ENCODE measurements at places on chromosomes 16 and 17.

DNA sequence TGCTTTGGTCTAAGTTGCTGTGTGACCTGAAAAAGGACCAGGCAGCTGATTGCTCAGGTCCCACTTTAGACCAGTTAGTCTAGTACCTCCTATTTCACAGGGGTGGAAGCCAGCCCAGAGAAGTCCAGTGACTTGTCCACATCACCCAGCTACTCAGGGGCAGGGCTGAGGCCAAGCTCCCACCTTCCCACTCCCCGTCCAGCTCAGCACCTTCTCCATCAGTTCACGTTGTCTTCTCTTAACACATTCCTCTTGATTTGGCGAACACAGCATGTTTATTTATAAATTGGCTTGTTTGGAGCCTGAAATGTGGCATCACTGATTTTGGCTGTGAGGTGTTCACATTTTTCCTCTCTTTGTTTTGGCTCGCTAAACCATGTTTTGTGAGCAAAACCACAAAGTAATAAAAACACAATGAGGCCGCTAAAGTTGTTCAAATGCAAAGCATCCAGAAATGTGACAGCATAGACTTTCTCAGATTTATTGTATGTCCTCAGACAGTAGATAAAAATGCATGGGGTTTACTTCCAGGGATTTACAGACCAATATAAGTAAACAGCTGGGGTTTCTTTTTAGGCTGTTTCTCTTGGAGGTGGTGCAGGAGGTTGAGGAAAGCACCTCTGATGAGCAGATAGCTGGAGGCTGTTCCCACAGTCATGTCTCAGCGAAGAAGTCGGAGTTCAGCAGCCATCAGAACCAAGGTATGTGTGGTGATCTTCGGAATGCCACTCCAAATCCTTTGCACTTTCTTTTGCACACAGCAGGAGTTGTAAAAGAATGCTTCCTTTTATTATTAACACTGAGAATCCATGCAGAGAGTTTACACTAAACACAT, 88.4 kb downstream of the PLXDC1 start:
- no peak for DNase-seq

DNA sequence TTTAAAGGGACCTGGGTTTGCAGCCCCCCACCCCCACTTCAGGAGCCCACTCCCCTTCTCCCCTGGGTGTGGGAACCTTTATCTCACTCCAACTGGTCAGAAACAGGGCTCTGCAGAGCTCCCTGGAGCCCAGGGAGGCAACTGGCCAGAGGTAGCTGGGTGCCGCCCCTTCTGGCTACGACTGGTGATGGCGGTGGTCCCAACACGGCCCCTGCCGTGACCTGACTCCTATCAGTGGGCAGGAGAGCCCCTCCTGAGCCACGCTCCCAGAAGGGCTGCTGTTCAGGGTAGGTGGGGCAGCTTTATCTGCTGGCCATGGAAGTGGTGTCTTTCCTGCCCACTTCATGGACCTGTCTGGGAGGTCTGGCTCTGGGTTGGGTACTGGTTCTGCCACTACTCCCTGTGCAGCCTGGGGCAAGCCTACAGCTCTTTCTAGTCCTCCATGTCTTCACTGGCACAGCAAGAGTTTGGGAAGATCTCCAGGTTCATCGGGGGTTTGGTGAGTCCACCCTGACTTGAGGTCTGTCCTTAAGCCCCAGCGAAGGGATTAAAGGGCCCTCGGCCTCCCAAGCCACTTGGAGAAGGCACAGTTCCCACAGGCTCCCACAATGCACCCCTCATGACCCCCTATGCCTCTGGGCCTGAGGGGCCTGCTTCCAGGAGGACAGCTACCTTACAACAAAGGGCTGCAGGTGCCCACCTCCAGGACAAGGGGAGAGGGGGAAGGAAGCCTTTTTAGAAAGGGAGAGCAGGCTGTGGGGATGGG, 5.5 kb upstream of the SREBF1 start:
- DNase-seq, result no peak

DNA sequence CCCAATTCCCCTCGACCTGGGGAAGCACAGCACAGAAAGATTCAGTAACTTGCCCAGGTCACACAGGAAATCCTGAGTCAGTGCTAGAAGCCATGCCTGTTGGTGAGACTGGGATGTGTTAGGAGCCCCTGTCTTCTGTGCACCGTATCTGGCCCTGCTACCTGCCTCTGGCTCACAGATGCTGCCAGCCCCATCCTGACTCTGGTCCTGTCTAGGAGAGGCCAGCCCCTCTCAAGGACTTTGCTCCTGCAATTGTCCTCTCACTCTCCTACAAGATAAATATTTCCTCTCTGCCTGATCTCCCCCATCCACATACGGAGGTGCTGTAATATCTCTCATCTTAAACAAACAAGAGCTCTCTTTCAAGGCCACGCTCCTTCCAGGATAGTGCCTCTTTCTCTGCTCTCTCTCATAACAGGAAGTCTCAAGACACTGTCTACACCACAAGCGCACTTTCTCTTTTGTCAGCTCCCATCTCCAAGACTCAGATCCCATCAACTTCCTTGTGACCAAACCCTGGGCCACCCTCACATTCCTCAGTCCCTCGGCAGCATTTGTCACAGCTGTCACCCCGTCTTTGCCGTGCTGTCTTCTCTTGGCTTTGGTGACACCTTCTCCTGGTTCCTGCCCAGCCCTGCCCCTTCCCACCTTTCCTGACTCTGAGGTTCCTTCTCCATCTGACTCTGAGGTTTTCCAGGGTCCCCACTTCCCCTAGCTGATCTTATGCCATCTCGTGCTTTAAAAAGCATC, 1.9 kb downstream of the SLC13A2 start:
- no peak for DNase-seq

GRCh38 chr17:32693194-32693897, 183.6 kb downstream of the MYO1D start:
- DNase-seq, result no peak

GRCh38 chr16:9318764-9319163, 227.3 kb downstream of the HAPSTR1 start:
- no peak for DNase-seq

DNA sequence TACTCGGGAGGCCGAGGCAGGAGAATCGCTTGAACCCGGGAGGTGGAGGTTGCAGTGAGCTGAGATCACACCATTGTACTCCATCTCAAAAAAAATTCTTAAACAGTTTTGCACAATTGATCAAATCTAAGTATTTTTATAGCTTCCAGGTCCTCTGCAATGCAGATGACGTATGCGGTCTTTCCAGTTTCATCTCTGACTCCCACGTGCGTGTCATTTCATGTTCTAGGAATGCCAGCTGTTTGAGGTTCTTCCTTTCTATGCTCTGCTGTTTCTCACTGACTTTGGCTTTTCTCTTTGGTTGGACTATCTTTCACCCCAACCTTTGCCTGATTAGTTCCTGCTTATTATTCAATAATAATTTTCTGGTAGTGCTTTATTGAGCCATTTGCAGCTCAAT, 16.2 kb downstream of the CHP2 start:
- DNase-seq, result no peak

DNA sequence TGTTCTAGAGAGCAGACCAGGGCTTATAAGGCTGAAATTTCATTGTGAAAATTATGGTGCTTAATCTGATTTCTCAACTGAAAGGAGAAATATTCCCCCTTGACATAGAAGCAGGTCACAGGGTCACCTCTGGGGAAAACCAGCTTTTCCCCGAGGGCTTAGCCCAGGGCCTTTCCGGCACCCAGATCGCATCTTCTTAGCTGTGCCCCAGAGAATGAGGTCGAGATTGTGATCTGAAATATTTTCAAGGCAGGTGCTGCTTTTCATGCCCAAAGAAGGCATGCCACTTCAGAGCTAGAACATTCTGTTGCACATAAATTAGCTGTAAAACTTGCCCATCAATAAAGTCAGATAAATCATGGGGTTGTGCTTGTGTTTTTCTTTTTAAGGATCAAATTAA, 25.4 kb upstream of the ARHGAP17 start:
- DNase-seq, result no peak

GRCh38 chr16:79188739-79189122, 411.8 kb downstream of the MAF start:
- DNase-seq, result no peak

- no peak for DNase-seq
Observed at GRCh38 chr17:74226252-74226651, 12.9 kb downstream of the TTYH2 start.

DNA sequence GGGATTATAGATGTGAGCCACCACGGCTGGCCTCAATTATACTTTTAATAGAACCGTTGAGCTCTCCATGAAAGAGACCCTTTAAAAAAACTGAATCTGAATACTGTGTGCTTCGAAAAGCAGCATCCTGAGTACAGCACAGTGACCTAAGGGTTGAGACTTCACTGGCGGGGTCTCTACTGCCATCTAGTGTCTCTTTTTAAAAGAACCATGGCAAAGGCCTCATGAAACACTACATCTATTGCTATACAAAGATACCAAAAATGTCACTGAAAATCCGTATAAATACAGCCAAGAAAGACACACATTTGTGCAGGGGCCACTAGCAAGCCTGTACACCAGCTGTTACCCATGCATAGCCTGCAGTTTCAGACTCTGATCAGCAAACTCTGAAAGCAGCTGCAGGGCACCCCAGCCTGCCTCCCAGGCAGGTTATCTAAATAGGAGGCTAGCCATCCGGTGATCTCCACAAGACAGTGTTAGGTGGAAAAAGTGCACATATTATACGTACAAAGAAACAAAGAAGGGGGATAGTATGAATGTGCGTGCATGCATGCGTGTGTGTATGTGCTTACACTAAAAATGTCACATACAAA, 35.3 kb downstream of the NPLOC4 start:
- DNase-seq, result no peak

GRCh38 chr17:13885550-13885949, 183.8 kb upstream of the COX10 start:
- no peak for DNase-seq

- no peak for DNase-seq
Observed at GRCh38 chr16:72902206-72902605, 145.7 kb downstream of the ZFHX3 start.

- DNase-seq, result no peak
Observed at GRCh38 chr16:48064971-48065370, 90.8 kb downstream of the ABCC12 start.

GRCh38 chr16:77273815-77274214, 74.6 kb downstream of the SYCE1L start:
- DNase-seq, result no peak

- no peak for DNase-seq
Observed at GRCh38 chr17:5248821-5249479, 14.3 kb upstream of the SCIMP start.

- no peak for DNase-seq
Observed at GRCh38 chr16:12295395-12295794, 318.9 kb downstream of the SNX29 start.

GRCh38 chr17:12815642-12816141, 26.4 kb downstream of the ARHGAP44 start:
- DNase-seq, result no peak

DNA sequence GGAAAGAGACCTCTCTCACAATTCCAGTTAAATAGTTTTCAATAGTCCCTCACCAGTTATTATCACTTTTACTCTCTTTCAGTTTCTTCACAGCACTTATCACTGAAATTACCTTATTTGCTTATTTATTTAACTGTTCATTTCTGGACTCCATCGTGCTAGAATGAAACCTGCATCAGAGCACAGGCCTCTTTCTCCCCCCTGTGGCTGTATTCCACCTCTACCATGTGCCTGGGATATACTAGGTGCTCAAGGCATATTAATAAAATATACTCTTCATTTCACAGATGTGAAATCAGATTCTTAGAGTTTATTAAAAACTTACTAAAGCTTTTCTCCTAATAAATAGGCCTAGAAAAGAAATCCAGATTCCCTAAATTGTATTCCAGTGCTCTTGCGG, 308.9 kb upstream of the MON1B start:
- DNase-seq, result no peak

DNA sequence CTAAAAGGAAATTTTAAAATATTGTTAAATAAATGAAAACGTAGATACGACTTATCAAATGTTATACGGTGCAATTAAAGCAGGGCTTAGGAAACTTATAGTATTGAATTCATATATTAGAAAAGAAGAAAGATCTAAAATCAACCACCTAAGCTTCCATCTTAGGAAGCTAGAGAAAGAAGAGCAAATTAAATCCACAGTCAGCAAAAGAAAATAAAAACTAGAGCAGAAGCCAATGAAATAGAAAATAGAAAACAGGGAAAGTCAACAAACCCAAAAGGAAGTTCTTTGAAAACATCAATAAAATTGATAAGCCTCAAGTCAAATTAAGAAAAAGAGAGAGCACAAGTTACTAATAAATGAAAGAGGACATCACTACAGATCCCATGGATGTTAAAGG, 74.6 kb upstream of the CACNG5 start:
- DNase-seq, result no peak

- no peak for DNase-seq
Observed at GRCh38 chr16:27321013-27321915, 7.5 kb downstream of the IL4R start.

- peak; percentile 27 for DNase-seq
Observed at GRCh38 chr17:30323262-30323894, 10.5 kb downstream of the TMIGD1 start.

DNA sequence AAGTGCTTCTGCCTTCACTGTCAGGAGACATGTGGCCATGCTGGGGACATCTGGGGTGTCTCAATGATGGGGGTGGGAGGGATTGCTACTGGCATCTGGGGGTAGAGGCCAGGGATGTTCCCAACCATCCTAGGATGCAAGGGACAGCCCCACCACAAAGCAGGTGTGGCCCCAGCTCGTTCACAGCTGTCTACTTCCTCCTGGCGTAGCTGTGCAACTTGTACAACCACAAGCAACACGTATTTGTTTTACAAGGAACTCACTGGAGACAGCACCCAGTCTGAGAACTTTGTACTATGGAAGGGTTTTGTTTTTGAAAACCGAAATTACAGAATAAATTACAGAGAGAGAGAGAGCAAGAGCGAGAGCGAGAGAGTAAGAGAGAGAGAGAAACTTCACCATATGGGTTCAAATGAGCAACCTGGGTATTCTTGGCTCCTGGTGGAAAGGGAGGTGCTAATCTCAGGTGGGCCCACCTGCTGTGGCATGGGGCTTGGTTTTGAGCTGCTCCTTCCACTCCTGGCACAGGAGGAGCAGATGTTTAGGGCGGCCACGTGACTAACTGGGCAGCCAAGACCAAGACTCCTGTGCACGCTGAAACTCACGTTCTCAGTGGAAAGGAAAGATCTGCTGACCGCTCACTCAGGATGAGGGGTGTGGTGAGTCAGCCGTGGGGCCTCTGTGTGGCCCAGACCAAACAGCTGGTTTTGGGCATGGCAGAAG, 17.5 kb upstream of the TNFRSF13B start:
- DNase-seq, result no peak

- DNase-seq, result no peak
Observed at GRCh38 chr16:8583732-8584131, 6.6 kb downstream of the TMEM114 start.

GRCh38 chr16:84459533-84459894, 44.9 kb downstream of the MEAK7 start:
- no peak for DNase-seq

DNA sequence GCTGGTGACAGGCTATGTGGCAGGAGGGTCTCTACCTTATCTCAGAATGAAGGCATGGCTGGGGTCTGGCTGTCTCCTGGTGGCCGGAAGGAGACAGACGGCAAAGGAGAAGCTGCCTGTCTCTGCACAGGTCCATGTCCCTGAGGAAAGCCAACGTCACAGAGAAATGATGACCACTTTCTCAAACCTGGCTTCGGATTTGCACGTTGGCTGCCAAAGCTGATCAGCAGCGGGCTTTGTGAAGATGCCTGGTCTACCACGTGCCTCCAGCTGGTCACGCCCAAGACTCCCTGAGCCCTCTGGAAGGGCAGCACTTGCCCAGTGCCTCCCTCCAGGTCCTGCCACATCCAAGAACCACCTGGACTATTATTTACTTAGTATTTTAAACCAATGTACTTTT, 8.4 kb downstream of the DEXI start:
- no peak for DNase-seq

Measured in NCI-H187 treated with DMSO at 0.1 percent for 48 hours (cell line).